ENCODE measurements at places on chromosomes 1 and 21.

GRCh38 chr1:117571496-117571895 is 34.4 kb upstream of the TENT5C start:
- DNase-seq, result no peak

DNA sequence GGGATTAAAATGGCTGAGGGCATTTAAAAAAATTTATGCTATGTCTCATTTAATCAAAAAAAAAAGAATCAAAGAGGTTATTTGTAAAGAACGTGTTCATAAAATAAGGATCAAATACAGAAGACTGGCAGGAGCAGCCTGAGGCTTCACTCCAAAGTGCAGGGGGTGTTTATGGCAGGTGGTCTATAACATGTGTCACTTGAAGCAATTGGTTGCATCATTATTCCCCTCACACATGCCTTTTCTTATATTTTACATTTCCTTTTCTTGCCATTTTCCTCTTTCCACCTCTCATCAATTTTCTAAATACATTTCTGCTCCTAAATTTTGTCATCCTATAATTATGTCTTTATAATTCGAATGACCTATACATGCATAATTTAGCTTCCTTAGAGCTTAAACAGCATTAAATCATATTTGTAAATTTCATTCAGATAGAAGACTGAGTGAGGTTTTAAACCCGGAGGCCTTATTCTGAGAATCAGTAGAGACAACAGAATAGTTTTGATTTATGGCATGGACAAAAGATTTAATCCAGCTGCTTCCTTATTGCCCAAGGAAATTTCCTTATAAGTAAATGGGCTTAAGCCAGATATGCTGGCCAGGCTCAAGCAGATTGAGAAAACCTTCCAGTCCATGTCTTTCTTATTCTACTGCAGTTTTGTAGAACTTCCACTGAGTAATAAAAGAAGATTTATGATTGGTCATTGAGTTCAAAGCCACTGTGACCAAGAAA is 322.8 kb downstream of the TGFB2 start:
- no peak for DNase-seq

GRCh38 chr1:46333300-46334029 is 7.1 kb upstream of the NSUN4 start:
- DNase-seq, result no peak

DNA sequence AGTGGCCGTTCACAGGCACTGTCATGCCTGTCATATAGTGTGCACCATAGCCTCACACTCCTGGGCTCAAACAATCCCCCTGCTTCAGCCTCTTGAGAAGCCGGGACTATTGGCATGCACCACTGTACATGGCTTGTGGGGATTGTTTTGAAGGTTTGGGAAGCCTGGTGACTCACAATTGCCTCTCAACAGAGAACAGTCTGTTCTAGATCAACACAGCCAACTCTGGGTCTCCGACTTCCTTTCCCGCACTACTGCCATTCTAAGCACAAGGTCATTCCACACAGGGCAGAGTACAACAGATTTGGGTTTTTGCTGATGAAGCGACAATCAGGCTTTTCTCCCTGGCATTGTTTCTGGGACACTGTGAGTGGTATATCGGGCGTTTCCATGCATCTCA is 15.5 kb upstream of the AHCTF1 start:
- no peak for DNase-seq

- no peak for DNase-seq
Measured at GRCh38 chr21:35084869-35085268, 35.8 kb upstream of the RUNX1 start.

GRCh38 chr21:45539046-45539795 is 3.0 kb downstream of the SLC19A1 start:
- no peak for DNase-seq

DNA sequence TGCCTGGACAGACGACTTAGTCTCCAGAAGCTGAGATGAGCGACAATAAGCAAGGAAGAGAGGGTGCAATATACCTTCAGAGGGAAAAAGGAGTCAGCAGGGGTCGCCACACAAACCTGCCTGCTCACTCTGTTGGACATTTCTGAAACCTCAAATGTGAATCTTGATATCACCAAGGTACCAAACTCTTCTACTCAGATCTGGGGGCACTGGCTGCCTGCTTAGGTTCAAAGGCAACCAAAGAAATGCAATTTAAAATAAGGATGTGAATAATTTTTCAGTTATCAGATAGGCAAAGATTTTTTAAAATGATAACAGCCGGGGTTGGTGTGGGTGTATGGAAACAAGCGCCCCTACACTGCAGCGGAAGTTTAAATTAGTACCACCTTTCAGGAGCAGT is 164.2 kb downstream of the HIVEP3 start:
- DNase-seq, result peak; percentile 37

GRCh38 chr1:167229719-167230385 is 9.2 kb downstream of the POU2F1 start:
- no peak for DNase-seq

GRCh38 chr1:246157516-246157915 is 349.6 kb downstream of the SMYD3 start:
- no peak for DNase-seq

GRCh38 chr1:84775535-84775920 is 85.3 kb upstream of the SSX2IP start:
- DNase-seq, result no peak

GRCh38 chr21:44443291-44443890 is 11.9 kb upstream of the LRRC3 start:
- no peak for DNase-seq

DNA sequence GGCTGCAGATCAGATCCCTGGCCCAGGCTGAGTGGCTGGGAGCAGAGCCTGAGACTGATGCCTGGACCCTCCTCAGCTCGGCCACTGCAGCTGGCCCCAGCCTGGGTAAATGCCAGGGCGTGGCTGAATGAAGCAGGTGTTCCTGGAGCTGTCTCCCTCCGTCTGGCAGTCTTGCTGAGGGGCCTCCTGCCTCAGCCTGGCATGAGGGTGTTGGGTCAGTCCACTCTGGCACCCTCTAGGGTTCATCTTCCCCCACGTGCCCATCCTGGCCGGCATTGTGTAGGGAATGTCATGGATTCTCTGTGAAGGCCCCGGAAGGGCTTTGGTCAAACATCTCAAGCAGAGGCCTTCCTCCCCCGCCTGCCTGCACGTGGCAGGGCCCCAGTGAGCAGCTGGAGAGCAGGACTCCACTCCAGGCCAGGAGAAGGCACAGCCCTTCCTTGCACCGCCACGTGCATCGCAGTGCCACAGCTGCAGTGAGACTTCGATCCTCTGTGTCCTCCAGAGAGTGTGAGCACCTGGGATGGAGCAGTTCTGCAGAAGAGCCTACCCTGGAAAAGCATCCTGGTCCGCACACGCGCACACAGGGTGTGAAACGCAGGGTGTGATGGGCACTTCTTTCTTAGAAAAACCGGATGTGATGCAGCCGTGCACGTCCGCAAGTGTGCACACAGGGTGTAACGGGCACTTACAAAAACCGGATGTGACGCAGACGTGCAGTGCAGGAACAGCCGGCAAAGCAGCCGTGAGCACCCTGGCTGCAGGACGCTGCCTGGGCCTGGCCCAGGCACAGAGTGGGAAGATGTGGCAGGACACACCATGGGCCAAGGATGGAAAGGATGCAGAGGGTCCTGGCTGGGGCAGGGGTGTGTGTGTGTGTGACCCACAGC is 4.6 kb upstream of the KRTAP10-4 start:
- DNase-seq, result no peak

- DNase-seq, result no peak
Measured at GRCh38 chr1:59604191-59604590, 210.6 kb upstream of the HOOK1 start.
